Fibroblast of skin of right quadriceps (primary cell): ENCODE measurements at places on chromosomes 2 and 18.

GRCh38 chr2:168002021-168002553 lies 245.3 kb downstream of the STK39 start:
- peak; percentile 40 for DNase-seq

DNA sequence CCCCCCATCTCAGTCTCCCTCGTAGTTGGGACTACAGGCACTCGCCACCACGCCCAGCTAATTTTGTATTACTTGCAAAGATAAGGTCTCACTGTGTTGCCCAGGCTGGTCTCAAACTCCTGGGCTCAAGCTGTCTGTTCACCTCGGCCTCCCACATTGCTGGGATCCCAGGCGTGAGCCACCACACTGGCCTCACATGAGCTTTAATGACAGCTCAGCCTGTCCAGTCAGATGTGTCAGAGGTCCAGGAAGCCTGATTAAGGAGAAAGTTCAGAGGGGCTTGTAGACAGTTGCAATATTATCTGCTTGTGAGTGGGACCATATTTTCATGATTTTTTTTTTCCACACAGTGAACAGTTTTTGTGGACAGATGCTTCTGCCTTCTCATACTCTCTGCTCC lies 82.0 kb downstream of the LIMS1 start:
- DNase-seq: no peak

DNA sequence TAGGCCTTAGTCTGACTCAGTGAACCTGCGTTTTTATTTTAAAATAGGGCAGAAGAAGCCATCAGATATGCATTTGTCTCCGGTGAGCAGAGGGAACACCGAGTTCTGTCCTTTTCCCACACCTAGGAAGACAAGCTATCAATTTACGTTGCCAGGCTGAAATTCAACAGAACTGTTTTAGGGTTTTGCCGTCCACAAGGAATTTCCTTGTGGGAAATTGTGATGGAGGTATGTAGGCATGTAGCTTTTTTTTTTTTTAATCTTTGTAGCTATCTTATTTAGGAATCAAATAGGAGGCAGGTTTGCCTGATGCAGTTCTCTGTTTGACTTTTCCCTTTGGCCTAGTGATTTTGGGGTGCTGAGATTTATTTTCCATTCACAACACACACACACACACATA lies 62.0 kb upstream of the ASAP2 start:
- peak; percentile 68 for DNase-seq

DNA sequence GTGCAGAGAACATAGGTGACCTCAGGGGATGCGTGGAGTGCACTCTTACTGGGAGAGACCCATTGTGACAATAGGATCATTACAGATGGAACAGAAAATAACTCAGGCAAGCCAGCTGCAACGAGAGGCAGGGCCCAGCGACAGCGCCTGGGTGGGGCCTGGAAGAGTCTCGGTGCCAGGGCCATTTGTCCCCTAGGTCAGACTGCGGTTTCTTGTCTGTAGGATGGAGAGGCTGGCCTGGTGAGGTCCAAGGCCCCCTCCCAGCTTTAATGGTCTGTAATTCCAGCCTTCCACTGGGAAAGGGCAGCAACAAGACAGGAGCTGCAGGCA lies 208.6 kb upstream of the APCDD1 start:
- no peak for DNase-seq

- DNase-seq: peak; percentile 62
These were observed 274.7 kb upstream of the SIX2 start for GRCh38 chr2:45283764-45284620.

- DNase-seq: peak; percentile 34
These were observed 189.7 kb upstream of the REV1 start for GRCh38 chr2:99679518-99679917.

DNA sequence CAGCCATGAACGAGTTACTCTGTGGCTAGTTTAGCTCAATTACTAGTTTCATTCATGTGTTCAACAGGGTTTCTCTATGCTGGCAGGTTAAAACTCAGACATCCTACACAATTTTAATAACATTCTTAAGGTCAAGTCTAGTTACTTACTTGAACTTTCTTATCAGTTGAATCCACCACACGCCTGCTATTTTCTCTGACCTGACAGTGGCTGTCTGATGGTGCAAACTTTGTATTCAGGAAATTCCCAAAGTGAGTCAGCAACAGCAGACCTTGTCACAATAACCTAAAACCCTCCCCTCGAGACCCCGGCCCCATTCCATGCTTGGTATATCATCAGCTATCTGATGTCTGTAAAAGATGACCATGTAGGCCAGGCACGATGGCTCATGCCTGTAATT lies 20.8 kb upstream of the CIDEA start:
- DNase-seq: peak; percentile 45

- peak; percentile 9 for DNase-seq
These were observed 98.5 kb downstream of the ATAD2B start for GRCh38 chr2:23828256-23828980.

GRCh38 chr2:85053802-85054201 lies 79.4 kb upstream of the TCF7L1 start:
- peak; percentile 50 for DNase-seq

DNA sequence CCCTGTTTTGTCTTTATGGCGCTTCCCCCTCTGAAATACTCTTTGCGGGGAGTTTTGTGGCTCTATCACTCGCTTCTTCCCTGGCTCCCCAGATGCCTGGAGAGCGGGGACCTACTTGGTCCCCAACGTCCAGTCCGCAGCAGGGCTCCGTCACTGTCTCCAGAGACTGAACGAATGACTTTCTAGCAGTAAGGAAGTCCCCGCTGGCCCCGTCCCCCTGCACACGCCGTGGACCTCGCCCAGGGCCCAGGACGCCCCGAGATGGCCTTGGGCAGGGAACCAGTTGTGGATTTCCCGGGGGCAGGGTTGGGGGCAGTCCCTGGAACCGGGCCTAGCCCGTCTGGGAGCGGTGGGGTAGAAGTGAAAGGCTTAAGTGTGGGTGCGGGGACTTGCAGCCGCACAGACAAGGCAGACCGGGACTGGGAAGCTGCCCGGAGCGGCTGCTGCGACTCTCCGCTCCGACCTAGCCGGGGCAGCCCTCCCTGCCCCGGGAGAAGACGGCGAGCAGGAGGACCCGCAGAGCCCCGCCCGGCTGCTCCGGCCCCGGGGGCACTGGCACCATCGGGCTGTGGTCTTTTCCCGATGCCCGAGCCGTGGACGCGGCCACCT lies 821 bp upstream of the EPHA4 start:
- DNase-seq: peak; percentile 40

DNA sequence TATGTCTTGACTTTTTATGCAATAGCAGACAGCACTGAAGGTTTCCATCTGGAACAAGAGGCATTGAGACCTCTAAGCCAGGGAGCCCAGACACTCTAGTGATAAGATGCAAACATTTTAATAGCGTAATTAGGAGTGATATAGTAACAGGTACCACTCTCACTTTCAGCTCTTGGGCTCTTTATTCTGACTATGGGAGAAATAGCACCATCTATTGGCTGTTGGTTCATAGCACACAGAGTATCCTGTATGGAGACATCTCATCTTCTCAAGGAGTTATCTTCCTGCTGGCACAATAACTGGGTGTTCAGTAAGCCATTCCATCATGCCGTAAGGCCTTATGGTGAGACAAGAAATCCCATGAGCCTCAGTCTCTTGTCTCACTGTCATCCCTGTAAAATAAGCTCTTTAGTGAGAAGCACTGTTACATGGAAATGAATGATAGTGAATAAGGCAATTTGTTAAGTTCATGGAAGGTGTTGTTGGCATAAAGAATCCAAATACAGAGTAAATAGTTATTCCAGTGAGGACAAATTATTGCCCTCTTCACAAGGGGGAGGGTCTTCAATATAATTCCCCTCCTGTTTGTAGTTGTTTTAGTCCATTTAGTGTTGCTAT lies 48.3 kb downstream of the THUMPD2 start:
- DNase-seq: peak; percentile 22

- DNase-seq: no peak
These were observed 540.0 kb upstream of the GYPC start for GRCh38 chr2:126115975-126116374.

- no peak for DNase-seq
These were observed 32.4 kb downstream of the SMAD2 start for GRCh38 chr18:47898055-47898454.

DNA sequence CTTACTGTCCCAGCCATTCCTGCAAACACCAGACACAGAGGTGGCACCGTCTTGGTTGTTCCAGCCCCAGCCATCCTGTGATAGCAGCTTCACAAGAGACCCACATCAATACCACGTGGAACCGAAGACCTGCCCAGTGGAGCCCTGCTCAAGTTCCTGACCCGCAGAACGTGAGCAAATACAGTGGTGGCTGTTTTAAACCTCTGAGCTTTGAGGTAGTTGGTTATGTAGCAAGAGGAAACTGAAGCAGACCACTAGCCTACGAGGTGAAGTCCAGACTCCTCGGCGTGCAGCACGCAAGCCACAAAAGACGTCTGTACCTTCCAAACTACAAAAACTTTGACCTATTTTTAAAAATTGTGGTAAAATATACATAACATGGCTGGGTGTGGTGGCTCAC lies 96.1 kb upstream of the ODC1 start:
- DNase-seq: no peak

DNA sequence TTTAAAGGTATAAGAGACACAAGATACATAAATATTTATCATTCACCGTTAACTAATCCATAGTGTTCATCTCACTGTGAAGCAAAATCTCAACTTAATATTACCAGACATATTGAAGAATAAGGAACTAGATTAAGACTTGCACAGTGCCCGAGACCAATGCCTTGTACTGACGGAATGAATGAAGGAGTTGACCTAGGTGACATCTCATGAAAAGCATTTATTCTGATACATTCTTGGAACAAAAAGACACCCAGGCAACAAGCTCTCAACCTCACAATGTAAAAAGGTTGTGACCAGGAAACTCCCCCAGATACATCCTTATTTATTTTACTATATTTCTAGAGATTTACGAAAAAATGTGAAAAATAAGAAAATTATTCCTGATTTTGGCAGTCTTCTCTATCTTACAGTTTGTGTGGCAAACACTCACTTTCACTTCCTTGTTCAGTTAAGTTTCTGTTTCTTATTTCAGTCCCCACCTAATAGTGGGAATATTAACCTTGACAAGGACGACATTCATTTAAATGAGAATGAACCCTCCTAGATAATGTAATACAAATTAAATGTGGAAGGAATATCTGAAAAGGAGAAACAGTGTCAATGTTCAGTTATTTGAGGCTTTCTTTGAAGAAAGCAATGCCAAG lies 28.4 kb downstream of the M1AP start:
- DNase-seq: no peak

GRCh38 chr2:179106342-179106675 lies 56.4 kb upstream of the CCDC141 start:
- DNase-seq: no peak

- DNase-seq: no peak
These were observed 21.1 kb downstream of the ARHGAP15 start for GRCh38 chr2:143150287-143150686.

- no peak for DNase-seq
These were observed 136.5 kb upstream of the FN1 start for GRCh38 chr2:215572341-215572848.

DNA sequence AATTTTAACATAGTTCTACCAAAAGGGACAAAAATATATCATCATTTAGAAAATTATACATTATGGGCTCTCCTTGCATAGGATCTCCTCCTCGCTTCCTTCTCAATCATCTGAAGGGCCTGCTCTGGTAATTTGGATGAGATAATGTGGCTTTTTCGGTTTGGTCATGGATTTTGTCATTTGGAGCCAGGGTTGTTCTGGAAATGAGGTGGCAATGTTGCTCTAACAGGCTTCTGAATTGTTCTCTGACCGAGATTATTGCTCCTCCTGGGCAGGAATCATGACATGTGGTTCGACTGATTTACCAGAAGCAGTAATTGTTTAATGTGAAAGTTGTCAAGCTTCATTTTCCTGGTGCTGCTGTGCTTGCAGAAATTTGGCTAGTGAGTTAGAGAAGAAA lies 194.7 kb upstream of the ERBB4 start:
- DNase-seq: no peak

GRCh38 chr2:37276291-37276690 lies 44.8 kb downstream of the NDUFAF7 start:
- DNase-seq: no peak

DNA sequence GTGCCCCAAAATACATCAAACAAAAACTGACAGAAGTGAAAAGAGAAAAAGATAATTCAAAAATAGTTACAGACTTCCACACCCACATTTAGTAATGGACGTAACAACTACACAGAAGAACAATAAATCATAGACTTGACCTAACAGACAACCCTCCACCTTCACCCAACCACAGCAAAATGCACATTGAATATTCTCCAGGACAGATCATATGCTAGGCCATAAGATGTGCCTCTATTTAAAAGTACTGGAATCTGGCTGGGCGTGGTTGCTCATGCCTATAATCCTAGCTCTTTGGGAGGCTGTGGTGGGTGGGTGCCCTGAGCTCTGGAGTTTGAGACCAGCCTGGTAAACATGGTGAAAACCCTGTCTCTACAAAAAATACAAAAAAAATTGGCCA lies 20.0 kb downstream of the SLC66A2 start:
- DNase-seq: no peak

GRCh38 chr18:63182310-63182772 lies 137.2 kb downstream of the BCL2 start:
- DNase-seq: no peak

- DNase-seq: no peak
These were observed 456.5 kb upstream of the ZNF804A start for GRCh38 chr2:184141866-184142265.

DNA sequence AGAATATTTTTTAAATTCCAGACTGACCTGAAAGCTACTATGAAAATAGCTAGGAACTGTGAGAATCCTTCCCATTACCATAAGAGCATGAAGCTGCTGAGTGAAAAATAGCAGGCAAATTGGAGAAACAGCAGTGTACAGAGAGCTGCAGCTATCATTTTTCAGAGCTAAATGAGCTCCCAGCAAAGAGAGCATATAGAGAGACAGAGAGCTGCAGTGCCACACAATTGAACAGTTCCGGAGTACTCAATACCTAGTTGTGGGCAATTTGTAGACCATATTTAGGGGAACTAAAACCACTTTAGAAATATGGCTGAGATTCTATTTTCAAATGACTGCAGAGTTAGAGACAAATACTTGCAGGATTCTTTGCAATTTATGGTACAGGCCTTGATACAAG lies 645.3 kb downstream of the STK39 start:
- no peak for DNase-seq

GRCh38 chr2:232315049-232315922 lies 63.3 kb upstream of the ALPP start:
- DNase-seq: peak; percentile 82

GRCh38 chr2:164146441-164146840 lies 410.6 kb upstream of the FIGN start:
- DNase-seq: peak; percentile 18

DNA sequence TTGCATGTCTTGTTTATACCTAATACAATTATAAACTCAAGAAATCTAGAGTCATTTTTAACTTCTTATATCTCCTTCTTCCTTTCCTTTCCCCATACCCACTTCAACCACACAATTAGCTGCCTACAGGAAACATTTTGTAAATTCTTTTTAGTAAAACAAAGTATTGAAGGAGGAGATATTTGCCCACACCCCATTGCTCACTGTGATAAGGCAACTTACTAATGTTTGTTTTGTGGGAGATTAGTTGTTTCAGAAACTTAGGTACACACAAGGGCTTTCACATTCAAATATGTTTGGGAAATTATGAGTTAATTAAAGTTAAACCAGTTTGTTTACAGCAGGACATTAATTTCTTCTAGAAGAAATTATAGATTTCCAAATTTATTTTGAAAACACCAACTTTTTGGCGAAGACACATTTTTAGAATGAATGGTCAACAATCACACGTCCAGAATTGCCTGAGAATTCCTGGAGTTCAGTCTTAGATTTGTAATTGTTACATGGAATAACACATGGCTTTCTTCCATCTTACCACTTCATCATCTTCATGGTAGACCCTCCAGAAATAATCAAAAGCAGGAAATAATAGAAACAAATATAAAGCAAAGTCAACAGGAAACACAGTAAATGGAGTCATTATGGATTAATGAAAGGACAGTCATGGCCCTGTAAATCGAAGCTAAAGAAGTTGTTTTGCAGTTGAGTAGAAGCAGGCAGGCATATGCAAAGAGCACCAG lies 62.5 kb upstream of the RAB27B start:
- DNase-seq: no peak
